Stimulated activated CD8-positive, alpha-beta memory T cell treated with anti-CD3 and anti-CD28 coated beads, Interleukin-2, amount 100 ng/mL, for 1 hour (primary cell): ENCODE measurements at places on chromosomes 5 and 9.

GRCh38 chr9:86175743-86176456 lies 76.5 kb upstream of the GOLM1 start:
- no peak for DNase-seq

DNA sequence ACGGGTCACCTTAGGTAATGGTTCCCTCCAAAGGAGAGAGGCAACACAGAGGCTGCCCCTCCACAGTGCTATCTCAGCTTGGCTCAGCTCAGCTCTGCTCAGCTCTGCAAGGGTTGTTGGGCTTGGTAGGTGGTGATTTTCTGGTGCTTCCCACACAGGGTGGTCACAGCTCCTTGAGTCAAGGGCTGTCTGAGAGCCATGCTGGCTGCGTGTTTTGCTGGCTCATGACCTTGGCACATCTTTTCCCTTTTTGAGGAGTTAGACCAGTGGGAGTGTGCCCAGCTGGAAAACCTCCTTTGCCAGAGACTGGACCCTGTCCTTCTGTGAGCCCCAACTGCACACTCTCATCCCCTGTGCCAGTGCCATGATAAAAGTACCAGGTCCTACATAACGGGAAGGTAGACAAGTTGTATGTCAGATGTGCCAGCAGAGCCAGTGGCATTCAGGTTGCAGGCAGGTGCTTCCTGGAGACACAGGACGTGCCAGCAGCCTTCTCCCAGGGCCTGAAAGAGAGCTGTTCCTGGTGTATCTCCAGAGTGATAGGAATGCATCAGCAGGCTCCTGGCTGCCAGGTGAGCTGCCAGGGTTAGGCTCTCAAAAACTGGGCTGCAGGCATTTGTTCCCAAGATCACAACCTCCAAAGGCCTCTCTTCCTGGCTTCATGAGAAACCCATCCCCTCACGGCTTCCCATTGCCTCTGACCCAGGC lies 118.6 kb upstream of the CXCL14 start:
- DNase-seq: no peak

GRCh38 chr5:9540791-9541190 lies 5.1 kb downstream of the SEMA5A start:
- DNase-seq: no peak

GRCh38 chr9:86783884-86784283 lies 163.4 kb downstream of the GAS1 start:
- no peak for DNase-seq

- DNase-seq: no peak
Observed at GRCh38 chr5:113608113-113608596, 94.7 kb downstream of the YTHDC2 start.

DNA sequence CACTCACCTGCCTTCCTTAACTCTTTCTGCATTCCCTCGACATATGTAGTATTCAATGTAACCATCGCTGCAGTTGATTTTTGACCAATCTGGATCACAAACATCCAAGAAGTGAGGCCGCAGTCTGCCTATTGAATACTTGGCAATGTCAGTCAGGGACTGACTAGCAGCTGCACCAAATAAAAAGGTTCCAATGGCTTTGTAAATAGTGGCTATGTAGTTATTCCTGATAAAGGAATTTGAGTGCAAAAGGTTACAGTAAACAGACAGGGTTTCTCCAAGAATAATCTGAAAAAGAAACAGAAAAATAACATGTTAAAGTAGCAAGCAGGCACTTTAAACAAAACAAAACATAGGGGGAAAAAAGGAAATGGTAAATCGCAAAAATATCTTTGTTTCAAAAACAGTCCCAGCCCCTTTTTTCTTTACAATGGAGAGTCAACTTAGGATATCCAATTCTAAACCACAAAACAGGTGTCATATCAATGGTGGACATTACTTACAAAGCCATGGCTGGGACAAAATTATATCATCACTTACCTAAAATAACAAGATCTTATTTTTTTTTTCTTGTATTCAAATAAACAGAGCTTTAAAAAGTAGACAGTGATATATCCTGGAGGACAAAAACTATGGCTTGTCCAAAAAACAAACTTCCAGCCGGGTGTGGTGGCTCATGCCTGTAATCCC lies 66.8 kb downstream of the PLPP1 start:
- no peak for DNase-seq

DNA sequence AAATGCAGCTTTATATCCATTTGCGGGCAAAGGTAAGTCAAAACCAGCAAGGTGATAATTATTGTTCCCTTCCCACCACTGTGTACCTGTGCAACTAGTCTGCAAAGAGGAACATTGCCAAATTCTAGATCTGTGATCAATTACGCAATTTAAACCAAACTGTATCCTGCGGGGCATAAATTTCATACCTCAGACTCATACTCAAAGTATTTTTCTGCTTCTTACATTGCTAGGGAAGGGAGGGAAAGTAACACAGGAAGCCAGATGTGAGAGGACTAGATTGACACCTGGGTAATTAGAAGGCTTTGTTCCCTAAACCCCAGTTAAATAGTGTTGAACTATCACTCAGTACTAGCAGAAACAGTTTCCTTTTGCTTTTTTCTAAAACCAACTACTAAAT lies 240.2 kb upstream of the ZNF608 start:
- DNase-seq: no peak

DNA sequence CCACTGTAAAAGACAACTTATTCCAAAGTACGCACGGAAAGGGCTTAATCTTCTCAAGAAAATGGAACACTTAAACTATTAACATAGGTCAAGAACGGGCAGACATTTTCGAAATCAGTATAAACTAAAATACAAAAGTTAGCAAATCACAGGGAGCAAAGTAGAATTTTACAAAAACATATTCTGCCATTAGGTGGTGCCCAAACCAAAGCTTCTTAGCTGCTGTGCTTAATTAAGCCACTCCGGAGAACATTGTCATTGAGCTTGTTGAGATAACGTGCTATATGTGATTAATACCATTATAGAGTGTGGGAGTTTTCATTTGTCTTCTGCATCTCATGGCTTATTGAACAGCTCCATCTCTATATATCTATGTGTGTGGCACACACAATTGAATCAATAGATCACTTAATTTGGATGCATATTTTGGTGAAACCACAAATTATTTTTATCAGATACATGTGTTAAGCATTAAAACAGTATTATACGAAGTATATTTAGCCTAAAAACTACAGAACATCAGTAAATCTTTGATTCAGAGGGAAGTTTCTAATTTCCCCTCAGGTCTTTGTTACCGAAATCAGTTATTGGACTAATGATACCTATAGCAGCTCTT lies 23.4 kb downstream of the UBLCP1 start:
- no peak for DNase-seq
